Left cardiac atrium (tissue), 4 donors: ENCODE measurements at places on chromosomes 5 and 9. TPM values are rescaled to one million over a fixed set of nuclear protein-coding genes. Genes with fewer than 3 reads are reported as not detected.

- DNase-seq, result no peak
Measured at GRCh38 chr5:138685193-138685745, 68.0 kb upstream of the CTNNA1 start.

The SELENOP gene
- 416 TPM for total RNA-seq

DNA sequence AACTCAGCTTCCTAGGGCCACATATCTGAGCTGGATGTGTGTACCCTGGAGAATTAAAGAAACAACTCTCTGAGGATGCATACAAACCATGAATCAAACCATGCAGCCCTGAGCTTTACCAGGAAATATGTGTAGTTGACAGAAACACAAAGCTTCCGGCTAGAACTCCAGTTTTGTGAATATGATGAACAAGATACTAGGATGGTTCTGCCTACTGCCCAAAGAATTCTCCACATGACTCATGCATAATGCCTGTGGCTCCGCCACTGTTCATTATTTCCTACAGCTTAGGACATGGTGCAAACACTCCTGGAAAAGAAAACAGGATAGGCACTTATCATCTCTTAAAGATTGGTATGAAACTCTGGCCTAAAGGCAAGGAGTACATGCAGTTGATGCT is 343.4 kb downstream of the DNAH5 start:
- DNase-seq, result no peak

DNA sequence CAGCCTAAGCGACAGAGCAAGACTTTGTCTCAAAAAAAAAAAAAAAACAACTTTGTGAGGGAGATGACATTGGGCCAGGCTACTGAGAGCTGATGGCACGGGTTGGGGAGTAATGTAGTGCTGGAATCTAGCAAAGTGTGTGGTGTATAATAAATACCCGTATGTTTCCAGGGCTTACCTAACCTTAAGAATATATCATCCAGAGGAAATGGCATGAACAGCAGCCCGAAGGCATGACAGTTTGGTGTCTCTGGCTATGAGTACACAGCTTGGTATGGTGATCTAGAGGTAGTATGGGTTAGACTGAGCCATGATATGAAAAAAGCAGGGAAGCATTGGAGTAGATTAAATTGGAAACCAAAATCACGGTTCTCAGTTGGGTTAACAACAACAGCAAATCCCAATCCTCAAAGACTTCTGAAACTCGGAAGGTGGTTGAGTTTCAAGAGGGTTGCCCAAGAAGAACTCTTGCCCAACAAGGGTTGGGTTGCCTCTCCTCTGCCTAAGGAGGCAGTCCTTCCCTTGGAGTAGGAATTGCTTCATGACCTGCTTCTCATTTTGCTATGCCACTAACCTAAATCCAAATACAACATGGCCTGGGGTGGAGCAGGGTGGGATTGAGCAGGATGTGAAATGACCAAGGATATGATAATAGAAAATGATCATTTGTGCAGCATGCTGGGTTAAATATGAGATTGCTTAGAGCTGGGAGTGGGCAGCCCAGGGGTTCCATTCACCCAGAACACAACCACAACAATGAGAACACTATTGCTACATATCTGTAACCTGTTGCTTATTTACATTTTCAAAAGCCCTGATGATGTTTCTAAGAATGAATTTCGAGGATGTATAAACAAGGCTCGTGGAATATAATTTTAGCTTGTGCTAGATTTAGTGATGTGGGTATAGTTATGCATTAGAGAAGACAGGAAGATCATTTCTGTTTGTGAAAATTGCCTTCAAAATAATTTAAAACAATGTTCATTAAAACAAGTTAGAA is 64.6 kb upstream of the ZFR start:
- DNase-seq, result no peak

DNA sequence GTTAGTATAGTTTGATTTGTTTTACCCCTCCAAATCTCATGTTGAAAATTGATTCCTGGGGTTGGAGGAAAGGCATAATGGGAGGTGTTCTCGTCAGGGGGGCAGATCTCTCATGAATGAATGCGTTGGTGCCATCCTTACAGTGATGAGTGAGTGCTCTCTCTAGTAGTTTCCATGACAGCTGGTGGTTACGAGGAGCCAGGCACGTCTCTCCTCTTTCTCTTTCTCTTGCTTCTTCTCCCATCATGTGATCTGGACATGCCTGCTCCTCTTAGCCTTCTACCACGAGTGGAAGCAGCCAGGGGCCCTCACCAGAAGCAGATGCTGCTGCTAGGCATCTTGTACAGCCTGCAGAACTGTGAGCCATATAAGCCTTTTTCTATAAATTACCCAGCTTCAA is 454.1 kb downstream of the EFNA5 start:
- DNase-seq, result no peak

- no peak for DNase-seq
Measured at GRCh38 chr9:90546200-90546599, 96.4 kb downstream of the DIRAS2 start.

The GTF2H2 gene
- total RNA-seq, result 11.0 TPM

DNA sequence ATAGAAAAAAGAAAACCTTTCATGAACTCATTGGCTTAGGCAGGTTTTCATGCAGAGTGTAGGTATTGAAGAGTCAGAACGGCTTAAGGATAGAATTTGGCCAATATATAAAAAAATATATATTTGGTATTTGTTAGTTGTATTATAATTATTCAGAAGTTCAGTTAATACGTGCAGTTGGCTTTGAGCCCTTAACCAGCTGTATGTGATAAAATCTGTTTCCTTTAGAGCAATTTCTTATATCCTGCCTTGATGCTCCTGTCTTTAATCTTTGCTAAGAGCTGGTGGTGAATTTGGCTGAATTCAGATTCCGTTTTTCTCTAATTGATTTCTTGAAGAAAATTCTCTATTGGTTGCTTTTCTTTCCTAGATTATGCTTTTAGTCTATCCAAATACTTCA is 3.7 kb downstream of the ANXA1 start:
- no peak for DNase-seq

The ZNF366 gene
- 9.1 TPM for total RNA-seq

DNA sequence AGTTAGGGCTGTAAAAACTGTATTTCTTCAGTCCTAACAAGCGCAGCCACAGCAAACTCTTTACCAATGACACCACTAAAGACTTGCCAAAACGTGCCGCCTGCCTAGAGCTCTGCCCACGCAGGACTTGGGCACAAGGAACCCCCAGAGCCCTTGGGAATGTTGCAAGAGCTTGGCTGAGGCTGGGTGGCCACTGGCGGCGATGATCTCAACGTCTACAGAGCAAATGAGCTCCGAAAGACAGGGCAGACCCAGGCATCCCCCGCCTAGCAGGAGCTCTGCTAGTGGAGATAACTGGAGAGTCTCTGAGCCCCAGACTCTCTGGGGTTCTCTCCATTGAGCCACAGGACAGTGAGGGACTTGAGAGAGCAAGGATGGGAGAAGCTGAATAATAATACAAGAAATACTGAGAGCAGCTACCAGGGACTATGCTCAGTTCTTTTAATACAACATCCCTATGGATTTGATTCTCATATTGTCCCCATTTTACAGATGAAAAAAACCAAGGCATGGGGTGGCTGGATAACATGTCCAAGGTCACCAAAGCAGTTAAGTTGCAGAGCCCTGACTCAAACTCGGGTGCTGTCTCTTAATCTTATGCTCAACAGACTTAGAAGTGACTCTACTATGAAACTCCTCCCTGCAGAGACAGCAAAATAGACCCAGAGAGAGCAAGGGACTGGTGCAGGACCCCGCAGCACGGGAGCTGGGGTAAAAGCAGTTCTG is 32.5 kb downstream of the SHB start:
- DNase-seq, result no peak

The EDIL3 gene
- total RNA-seq, result 3.1 TPM

DNA sequence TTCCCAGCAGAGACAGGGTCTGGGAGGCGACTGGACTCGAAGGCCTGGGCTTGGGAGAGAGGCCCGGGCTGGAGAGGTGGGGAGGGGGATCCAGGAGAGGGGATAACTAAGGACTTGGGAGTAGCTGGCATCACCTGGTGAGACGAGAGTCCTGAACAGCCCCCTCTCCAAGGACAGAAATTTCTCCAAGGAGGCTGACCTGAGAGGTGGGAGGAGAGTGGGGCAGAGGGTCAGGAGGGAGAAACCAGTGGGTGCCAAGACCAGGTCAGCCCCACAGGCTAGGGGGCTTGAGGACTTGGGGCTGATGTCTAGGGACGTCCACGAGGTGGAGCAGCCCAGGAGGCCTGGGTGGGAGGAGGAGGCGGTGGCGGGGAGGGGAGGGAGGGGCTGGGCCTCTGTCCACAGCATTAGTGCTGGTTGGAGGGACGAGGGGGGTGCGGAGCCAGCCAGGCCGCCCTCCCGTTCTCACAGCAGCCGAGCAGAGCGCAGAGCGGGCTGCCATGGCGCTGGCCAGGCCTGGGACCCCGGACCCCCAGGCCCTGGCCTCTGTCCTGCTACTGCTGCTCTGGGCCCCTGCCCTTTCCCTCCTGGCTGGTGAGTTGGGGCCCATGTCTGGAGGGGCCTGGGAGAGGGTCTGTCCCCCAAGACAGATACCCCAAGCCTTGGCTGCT is at the start of gene CRB2:
Gene CRB2 (plus strand): TSS at position 437 of the 671 bp plus-strand sequence. CDS start 64 bp downstream, at position 501.
- no peak for DNase-seq

DNA sequence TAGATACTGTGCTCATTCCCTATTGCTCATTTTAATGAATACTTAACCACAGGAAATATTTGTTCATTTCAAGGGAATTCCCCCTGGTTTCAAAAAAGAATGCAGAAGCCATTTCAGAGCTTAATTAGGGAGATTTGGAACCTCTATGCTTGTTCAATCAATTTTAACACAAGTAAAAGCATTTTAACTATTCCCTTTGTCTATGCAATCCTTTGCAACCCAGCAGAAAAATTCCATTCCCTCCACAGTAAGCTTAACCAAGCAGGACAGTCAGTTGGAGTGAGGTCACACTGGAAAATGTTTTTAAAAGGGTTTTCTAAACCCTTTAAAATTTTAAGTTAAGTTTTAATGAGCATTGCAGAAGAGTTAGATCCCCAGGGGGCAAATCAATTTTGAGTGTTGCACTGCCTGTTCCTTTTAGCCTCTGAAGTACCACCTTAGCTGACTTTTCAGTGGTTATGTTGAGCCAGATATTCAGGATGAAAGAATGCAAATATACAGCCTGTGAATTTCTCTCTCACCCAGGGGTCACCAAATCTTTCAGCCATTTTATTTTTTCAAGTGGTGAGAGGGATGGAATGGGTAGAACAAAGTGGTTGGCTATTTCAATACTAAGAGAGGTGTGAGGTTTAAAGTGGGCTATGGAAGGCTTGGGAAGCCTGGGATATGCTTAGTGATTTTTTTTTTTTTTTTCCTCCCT is 356.2 kb upstream of the NUDT12 start:
- DNase-seq, result no peak

GRCh38 chr9:12625844-12626243 is 67.3 kb upstream of the TYRP1 start:
- no peak for DNase-seq

DNA sequence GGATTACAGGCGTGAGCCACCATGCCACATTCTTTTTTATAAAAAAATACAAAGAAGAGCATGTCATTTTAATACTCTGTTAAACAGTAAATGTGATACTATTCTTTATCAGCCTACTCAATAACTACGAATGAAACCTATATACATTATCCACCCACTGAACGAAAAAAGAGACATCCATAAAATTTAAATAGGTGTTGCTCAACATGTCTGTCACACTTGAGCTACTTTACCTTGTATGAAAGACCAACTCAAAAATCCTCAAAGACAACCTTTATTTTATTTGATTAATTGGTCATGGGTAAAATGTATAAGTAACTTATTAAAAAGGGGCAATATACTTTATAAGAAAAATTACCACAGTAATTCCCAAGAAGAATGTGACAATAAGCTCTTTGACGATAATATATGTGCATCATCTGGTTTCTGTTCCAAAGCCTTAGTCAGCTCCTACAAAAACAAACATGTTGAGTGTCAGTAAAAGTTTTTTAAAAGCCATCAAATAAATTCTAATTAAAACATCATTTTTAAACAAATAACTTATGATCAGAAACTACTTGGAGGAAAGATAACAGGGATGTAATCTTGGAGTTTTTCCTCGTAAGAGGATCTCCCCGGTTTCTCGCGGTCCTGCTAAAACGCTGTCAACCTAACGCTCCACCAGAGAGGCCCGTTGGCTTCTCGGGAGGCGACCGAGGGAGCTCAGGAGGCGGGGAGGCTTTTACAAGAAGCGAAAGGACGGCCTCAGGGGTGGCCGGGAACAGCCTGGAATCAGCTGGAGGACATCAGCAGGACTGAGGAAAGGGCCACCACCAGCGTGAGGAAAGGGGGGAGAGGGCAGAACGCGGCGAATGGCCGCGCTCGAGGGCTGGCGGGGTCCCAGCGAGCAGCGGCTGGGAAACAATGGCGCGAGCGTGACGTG is 13.5 kb upstream of the ANKRD18B start:
- DNase-seq, result peak; percentile 63

DNA sequence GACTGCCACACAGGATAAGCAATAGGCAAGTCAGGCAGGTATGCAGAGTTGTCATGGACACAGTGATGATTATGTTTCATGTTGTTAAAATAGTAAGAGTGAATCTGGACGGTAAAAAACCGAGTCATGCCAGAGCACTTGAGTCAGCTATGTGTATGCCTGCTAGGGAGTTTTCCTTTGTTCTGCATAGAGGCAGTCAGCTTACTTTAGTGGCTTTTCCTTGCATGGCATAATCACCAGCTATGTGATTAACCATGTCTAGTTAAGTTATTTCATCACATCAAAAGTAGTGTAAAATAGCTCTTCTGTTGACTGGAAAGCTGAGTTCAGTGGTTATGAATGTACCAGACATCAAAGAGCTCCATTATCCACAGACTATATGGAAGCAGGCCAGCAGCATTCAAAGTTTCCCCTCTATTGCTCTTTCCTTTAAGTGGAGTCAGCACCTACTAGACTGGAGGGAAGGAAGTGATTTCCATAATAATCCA is 989.8 kb downstream of the TLE1 start:
- no peak for DNase-seq

- no peak for DNase-seq
Measured at GRCh38 chr9:133463234-133463863, 3.6 kb downstream of the CACFD1 start.

DNA sequence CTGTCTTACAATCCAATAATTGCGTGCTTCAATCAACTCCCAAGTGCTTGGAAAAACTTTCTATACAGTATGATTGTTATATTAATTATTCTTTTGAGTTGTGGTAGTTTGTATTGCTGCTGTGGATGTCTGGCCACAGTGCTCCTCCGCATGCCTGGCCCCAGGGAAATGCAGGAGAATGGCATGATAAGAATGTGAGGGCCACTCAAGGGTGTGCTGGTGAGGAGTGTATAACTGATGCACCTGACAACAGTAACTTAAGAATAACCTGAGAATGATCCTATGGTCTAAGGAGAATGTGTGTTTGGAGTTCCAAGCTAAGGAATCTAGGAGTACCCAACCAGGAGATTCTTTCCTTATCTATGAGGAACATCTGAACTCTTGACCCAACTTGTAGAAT is 152.9 kb upstream of the APC start:
- no peak for DNase-seq

The BTNL8 gene
- 0.21 TPM for total RNA-seq
